ENCODE measurements at places on chromosomes 13 and 19.

DNA sequence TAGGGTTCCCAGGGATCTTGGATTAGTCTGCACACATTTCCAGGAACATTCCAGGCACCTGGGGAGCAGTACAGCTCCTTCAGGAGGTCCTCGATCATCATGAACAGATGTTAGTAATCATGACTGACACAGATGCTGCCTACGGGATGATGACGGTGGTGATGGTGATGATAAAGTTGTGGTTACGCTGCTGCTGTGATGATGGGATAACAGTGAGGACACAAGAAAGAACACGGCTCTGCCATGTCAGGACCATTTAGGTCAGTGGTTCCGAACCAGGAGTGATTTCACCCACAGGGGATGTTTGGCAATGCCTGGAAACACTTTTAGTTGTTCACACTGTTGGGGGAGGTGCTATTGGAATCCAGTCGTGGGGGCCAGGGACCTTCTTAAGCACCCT, 1193.0 kb downstream of the UQCRFS1 start:
- DNase-seq = no peak

DNA sequence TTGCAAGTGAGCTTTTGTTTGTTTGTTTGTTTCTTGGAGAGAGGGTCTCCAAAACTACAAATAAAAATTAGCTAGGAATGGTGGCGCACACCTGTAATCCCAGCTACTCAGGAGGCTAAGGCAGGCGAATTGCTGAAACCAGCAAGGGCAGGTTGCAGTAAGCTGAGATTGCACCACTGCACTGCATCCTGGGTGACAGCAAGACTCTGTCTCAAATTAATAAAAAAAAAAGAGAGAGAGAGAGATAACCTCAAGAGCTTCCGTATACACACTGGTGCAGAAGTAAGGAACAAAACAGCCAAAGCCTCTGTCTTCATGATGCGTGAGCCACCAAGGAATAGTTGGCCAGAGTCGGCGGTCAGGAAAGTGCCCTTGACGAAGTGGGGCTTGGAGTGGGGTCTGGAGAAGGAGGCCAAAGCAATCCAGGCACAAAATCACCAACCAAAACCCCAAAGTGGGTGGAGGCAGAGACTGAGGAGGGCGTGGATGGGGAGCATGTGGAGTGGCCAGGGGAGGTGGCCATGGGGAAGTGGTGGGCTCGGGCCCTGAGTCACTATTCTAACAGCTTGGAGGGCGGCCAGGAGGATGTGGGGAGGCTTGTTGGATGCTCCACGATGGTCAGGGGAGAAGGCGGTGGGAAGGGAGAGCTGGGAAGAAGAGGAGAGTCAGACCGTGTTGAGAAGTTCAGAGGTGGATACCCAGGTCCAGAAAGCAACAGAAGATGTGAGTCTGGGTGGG, 21.2 kb upstream of the TOMM40 start:
- DNase-seq = no peak

DNA sequence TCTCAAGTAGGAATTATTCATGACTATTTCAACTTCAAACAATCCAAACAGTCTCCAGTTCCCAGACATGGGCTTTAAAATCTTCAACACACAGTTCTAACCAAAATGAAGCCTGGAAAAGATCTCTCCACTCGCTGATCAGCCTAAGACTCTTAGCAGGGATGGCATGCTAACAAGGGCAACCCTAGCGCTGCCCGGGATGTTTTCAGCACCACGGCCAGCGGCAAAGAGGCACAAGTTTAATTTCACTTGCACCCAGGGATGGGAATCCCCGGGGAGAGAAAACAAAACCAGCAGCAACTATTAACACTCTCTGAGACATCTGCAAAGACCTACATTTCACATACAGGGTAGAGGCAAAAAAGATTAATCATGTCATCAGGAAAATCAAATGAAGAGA, 43.0 kb downstream of the CACNA1A start:
- DNase-seq = no peak

DNA sequence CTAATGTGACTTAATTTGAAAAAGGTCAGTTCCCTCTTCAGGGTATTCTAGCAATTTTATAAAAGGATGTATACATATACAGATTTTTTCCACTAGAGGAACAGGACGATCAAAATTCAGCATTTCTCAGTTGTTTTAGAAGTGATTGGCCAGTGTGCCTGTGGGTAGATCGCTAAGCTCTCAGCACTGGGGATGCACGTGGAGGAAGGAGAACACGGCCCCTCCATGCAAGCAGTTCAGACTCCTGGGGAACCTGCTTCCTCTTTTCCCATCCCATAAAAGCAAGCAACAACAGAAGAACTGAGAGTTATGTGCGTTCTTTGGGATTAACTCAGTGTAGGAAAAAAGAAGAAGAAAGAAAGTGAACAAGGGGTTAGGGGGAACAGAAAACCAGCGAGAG, 328.8 kb downstream of the FOXO1 start:
- DNase-seq = no peak
